ENCODE measurements at places on chromosomes 4 and X.

- DNase-seq: no peak
Observed at GRCh38 chrX:111928456-111928855, 52.5 kb downstream of the TRPC5OS start.

DNA sequence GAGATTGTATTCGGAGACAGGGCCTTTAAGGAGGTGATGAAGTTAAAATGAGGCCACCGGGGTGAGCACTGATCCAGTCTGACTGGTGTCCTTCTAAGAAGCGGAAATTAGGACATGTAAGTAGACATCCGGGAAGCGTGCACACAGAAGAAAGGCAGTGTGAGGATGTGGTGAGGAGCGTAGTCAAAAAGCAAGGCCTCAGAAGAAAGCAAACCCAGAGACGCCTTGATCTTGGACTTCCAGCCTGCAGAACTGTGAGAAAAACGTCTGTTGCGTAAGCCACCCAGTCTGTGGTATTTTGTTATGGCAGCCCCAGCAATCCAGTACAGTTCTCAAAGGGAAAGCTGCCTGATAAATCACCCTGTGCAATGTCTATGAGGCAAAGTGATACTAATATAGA, 153.5 kb downstream of the KCNIP4 start:
- DNase-seq: peak; percentile 50

DNA sequence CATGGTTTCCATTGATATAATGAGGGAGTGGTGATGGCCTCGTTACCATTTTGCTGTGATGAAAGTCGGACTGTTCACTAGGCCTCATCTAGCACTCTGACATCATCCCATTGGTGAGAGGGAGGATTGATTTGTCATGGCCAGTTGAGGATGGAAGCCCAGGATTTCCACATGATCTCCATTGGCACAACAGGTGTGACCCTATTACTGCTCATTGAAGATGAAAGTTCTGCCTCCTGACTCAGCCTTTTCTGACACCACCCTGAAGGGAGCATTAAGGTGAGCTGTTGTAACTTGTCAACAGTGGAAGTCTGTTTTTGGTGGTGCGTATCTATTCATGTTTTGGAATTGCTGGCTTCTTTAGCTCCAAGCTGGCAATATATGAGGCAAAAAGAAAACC, 144.2 kb downstream of the PABPC4L start:
- DNase-seq: no peak

GRCh38 chr4:88696630-88697029, 999 bp downstream of the NAP1L5 start:
- no peak for DNase-seq

- DNase-seq: no peak
Observed at GRCh38 chr4:79831701-79832514, 241.1 kb downstream of the ANTXR2 start.

DNA sequence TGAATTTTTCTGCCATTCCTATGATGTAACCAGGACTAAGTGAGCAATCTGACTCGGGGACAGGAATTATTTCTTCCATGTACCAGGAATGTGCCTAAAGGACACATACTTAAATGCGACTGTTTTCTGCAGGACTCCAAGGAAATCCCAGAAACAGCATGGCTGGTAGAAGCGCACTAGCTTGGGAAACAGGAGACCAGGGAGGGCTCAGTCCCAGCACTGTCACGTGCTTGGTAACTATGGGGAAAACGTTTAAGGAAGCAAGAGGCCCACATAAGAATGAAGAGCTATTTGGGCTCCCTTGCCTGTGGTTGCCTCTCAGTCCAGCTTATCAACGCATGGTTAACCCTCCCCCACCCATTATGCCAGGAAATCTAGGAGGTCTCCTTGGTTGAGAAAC, 19.6 kb downstream of the MPP1 start:
- no peak for DNase-seq

DNA sequence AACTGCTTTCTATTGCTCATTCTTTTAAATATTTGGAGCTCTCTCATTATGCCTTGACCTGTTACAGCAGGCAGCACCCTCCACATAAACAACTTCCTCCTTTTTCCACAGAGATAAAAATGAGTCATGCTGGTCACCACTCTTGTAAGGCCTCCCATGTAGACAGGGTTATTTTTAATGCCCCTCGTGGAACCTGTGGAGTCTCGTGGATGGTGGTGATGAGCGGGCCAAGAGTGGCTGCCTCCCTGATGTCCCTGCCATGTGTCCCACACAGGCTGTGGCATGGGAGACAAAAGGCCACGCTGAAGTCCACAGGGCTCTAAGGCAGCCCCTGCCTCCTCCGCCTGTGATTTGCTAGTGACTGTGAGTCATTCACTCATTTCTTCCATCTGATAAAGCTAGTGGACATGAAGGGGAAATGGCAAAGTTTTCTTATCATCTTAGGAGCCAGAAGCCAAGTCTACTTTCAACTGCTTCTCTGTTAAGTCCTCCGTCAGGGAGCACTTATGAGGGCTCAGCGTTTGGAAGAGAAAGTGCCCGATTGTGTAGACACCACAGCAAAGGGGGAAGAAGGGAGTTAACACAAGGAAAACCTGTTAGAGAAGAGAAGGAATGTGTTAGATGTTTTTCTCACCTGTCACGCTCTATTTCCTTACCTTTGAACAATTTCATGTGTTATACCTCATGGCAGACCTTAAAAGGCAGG, 121.6 kb upstream of the FAT1 start:
- DNase-seq: peak; percentile 88

- no peak for DNase-seq
Observed at GRCh38 chrX:97987979-97988378, 1104.3 kb downstream of the RPA4 start.

DNA sequence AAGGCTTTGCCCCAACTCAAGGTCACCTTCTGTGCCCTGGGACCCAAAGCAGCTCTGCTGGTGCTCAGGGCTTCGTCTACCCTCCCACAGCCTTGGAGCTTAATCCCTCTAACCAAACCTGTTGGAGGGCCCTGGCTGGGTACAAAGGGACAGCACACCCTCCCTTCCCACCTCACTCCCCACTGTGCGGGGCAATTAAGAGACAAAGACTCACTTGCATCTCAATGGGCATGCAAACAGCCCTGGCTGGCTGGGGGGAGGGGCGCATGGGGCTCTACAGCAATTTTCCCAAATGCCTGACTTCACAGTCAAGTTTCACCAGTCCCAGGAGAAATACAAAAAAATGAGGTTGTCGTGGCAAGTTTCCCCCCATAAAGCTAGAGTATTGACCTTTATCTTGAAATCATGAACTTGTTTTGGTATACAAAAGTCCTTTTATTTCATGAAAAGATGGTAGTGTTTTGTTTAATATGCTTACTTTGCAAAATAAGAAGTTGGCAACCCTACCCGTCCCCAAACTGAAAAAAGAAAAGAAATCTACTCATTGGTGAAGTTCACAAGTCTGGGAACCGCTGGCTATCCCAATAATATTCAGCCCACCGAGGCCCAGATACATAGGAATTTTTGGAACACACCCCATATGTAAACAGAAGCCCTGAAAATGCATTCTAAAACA, 4.1 kb upstream of the CD99L2 start:
- no peak for DNase-seq
